ENCODE measurements at places on chromosomes 11 and 22.

GRCh38 chr11:75400146-75400865 is 988 bp downstream of the RPS3 start:
- DNase-seq, result no peak

- DNase-seq, result no peak
Observed at GRCh38 chr22:25420925-25421904, 143.3 kb upstream of the GRK3 start.

- DNase-seq, result no peak
Observed at GRCh38 chr11:115759622-115760460, 255.6 kb upstream of the CADM1 start.

GRCh38 chr11:86692317-86692716 is 19.9 kb upstream of the ME3 start:
- DNase-seq, result no peak

DNA sequence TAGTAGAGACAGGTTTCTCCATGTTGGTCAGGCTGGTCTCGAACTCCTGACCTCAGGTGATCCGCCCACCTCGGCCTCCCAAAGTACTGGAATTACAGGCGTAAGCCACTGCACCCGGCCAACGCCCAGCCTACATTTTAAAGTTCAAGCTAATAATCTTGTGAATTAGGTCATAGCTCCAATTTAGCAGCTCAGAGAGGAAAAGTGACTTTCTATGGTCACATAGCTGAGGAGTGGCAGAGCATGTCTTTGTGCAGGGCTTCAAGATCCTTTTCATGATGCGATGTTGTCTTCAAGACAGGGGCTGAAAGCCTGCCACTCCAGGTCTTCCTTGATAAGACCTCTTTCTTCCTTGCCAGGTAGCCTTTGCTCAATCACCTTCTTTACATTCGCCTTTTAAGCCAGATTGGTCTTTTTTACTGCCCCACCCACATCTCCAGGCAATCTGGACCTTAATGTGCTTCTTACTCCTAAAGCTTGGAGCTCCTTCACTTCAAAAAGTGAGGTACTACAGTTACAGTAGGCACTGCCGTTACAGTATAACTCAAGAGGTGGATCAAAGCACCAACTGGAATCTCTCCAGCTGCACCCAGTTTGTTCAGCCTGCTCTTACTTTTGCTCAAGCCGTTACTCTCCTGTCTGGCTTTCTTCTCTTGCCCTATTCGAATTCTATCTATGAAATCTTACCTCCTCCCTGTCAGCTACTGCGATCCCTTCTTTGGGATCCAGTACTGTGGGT is 18.2 kb downstream of the YWHAH start:
- DNase-seq, result no peak

GRCh38 chr11:44387825-44388224 is 77.9 kb upstream of the ALX4 start:
- DNase-seq, result no peak

DNA sequence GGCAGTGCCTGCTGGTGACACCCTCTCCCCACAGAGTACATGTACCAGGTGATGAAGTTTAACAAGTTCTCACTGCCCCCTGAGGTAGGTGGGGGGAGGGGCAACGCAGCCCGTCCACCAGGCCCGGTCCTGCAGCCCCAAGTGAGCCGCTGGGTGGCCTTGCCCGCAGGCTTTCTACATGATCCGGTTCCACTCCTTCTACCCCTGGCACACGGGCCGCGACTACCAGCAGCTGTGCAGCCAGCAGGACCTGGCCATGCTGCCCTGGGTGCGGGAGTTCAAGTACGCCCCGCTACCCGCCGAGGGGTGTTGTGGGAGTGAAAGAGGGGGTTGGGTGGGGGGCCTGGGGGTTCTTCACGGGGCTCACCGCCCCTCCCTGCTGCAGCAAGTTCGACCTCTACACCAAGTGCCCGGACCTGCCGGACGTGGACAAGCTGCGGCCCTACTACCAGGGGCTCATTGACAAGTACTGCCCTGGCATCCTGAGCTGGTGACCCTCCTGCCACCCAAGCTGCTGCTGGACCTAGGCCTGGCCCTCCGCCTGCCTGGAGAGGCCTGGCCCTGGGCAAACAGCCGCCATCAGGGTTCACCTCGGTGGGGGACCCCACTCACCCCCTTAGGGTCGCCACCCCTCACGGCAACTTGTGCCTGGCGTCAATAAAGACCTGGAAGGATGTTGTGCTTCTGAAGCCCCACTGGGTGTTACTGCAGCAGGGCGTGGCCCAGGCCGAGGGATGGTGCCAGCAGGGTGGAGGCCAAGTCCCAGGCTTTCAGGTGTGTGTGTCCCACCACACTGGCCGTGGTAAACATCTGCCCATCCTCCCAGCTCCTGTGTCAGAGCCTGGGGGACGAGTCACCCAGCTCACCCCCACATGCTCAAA is 2.9 kb downstream of the MIOX start:
- DNase-seq, result no peak

DNA sequence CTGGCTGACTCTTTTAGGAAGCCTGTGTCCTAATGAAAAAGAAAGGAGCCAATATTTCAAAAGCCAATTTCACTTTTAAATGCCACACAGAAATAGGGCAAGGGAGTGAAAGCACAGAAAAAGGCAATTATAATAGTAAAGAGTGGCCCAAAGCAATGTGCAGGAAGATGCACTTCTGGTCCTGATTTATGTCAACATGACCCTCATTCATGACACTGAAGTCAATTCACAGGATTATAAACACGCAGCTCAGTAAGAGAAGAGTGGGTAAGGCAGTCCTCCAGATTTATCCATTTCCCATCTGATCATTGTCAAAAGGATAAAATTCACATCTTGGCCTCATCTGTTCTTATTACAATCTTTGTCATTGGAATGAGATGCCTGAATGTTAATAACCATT is 1049.7 kb upstream of the RAG2 start:
- no peak for DNase-seq

DNA sequence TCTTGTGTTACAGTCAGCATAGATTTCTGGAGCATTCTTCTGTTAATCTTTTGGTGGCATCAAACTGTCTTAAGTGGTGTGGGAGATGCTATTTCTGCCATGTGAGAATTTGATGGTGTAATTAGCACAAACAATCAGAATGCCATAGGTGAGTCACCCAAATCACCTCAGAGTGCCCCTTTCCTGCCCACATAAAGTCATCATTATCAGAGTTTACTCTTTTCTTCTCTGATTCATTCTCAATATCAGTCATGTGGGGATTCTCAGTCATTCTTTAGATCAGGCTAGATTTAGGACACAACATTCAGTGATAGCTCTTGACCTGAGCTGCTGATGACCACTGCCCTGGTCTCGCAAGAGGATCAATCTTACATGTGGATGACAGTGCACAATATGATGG is 23.7 kb upstream of the MS4A6A start:
- DNase-seq, result no peak

DNA sequence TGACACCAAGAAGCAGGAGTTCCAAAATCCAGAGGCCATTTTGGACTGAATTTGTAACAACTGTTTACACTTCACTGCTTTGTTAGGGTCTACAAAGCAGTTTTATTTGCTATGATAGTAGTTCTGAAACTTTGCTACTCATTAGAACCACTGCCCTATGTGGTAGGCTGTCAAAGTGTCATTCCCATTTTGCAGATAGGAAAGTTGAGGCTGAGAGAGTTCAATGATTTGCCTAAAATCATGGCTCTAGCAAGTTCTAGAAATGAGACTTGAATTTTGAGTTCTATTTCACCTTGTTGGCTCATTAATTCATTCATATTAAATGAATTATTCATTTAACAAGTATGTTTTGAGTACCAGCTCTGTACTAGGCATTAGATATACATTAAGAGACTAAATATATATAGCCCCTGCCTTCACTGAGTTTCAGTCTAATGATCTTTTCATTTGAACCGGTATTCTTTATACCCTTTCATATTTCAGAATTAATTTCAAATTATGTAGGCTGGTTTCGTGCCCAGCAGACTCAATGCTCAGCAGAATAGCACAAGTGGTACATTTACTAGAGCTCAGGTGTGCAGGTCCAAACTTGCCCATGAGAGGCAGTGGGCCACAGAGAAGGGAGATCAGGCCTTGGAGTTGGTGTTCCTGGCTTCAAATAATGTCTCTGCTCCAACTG is 93.5 kb downstream of the ME3 start:
- DNase-seq, result no peak

- DNase-seq, result no peak
Observed at GRCh38 chr11:108852701-108853100, 187.8 kb downstream of the DDX10 start.

- no peak for DNase-seq
Observed at GRCh38 chr11:9703280-9703679, 39.4 kb downstream of the SWAP70 start.

DNA sequence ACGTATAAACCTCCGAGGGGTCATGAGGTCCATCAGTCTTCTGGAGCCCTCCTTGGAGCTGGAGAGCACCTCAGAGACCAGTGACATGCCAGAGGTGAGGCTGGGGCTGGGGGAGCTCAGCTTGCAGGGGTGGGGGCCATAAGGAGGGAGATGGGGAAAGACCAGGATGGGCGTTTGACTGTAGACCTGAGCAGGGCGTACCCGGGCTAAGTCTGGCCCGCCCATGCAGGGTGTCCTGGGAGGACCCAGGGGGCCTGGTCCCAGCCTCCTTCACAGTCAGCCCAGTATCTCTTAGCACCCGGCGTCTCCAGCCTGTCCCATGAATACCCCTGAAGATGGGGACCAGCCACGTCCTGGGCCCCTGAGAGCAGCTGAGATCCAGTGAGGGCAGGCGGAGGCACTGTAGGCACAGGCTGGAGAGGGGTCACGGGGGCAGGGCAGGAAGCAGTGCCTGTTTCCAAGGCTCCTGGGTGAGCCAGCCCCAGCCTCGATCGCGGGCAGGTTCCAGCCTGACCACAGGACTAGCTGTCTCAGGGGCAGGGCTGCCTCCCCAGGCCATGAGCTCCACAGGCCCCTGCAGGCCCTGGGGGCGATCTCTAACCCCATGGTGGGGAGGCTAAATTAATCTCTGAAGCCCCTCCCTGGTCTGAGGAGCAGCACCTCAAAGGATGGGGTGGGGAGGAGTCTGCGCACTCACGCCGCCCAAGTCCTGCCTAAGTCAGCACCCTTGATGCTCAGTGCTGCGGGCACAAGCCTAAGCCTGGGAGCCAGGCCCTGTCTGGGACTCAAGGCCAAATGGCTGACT is 7.1 kb downstream of the SSH3 start:
- DNase-seq, result no peak

DNA sequence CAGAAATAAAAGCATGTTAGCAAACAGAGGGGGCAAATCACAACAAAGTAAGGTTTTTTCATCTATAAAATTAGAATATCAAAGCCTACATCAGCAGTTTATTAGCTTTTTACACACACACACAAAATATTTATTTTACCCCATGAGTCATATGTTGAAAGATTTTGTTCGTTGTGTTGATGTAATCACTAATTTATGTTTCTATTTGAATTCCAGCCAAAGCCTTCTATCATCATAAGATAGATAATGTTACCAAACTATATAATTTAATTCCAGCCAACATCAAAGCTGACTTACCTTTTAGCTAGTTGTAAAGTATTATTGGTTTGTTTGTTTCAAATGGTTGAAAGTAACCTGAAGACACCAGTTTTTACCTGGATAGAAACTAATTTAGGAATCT is 458.0 kb upstream of the ARHGAP42 start:
- no peak for DNase-seq

DNA sequence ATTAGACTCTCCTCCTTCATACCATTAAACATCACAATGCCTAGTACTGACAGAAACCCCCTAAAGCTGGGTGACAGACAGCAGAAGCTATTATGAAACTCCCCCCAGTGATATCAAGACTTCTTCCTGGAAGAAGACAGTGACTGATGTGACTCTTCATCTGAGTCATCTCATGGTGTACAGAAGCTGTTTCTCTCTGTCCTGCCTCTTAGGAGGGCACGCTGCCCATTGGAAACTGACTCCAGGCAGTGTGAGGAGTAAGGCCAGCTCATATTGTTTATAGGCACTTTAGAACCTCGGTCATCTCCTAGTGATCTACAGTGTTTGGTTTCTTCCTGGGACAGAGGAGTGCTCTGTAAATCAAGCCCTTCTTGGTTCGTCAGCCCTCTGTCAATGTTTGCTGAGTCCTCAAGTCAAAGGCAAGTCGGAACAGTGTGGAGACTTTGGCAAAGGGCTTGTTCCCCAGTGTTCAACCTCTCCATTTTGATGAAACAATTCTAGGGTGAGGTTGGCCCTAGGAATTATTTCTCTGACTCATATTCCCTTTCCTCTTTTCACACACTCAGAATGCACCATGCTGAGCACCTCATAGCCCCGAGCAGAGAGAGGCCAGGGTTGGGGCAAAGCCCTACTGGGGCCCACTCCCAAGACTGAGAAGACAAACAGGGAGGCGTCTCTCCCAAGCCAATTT is 172.5 kb upstream of the TMEM45B start:
- DNase-seq, result no peak
